ENCODE measurements at places on chromosomes 7 and 10. TPM values are rescaled to one million over a fixed set of nuclear protein-coding genes. Genes with fewer than 3 reads are reported as not detected.

HOXA2 gene
- 33.9 TPM for total RNA-seq

OAT gene
- total RNA-seq = 52.5 TPM

GRCh38 chr7:13682626-13683025, 306.8 kb downstream of the ETV1 start:
- no peak for DNase-seq
- no peak overlapping the region for H3K4me3 ChIP-seq
- no peaks in the 10 kb centered on the region for H3K27me3 ChIP-seq
- H3K27ac ChIP-seq = no peak overlapping the region
- no peaks in the 10 kb centered on the region for H3K4me1 ChIP-seq

DNA sequence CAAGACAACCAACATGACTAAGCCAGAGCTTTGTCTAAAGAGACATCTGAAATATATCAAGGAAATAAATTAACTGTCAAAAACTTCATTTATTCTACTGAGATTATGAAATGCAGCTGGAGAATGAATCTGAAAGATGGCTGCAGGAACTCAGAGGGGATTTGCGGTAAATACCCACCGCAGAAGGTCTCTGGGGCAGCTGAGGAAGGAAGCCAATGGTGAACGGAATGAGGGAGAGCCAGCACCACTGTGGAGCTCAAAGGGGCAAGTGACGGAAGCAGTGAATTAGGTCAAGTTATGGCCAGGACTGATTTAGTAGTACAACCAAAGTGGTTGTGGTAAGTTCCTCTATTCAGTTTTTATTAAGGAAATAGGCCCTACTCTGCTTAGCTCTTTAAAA, 215.3 kb upstream of the GLI3 start:
- H3K36me3 ChIP-seq = no peaks in the 10 kb centered on the region
- no peak overlapping the region for H3K27ac ChIP-seq
- H3K4me1 ChIP-seq = peaks cover 12% of the 10 kb centered on the region
- peaks cover 2% of the 10 kb centered on the region for H3K27me3 ChIP-seq
- H3K4me3 ChIP-seq = no peak overlapping the region

GRCh38 chr10:24310104-24310503, 101.2 kb downstream of the KIAA1217 start:
- no peaks in the 10 kb centered on the region for H3K27me3 ChIP-seq
- H3K27ac ChIP-seq = peak overlapping the region; percentile 69
- peaks cover 36% of the 10 kb centered on the region for H3K4me1 ChIP-seq
- DNase-seq = no peak

Measured in mesothelial cell of epicardium (in vitro differentiated cells).